ENCODE measurements at places on chromosomes 5 and 9.

DNA sequence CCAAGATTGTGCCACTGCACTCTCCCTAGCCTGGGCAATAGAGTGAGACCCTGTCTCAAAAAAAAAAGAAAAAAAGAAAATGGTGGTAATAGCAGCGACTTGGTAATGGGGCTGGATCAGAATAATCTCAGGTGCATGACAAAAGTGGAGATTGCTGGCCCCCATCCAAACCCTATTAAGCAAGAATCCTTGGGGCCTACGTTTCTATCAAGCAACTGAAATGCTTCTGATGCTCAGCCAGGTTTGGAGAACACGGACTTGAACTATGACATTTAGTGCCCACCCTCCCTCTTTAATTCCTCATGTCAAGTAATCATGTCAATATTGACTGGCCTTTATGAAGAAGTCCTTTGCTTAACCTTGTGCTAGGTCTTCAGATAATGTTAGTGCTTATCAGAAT is 6.6 kb downstream of the C5orf52 start:
- DNase-seq, result no peak

- DNase-seq, result no peak
These were observed 36.8 kb downstream of the HMGCR start for GRCh38 chr5:75373862-75374261.

GRCh38 chr5:65837139-65837538 is 89.2 kb upstream of the ERBIN start:
- DNase-seq, result no peak

DNA sequence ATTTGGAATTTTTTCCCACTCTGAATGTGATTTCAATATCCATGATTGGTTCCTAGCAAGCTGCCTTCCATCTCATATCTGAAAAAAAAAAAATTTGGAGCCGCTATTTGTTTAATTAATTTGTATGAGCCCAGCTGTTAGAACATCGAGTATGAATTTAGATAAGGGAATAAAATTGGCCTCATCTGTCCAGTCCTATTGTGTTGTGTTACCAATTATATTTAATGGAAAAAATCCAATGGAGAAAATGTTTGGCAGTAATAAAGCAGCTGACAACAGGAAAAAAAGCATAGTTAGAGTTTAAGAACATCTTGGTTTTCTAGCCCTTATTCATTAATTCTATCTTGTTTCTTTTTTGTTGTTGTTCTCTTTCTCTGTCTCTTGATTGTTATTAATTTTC is 735.6 kb upstream of the RIOK2 start:
- no peak for DNase-seq

DNA sequence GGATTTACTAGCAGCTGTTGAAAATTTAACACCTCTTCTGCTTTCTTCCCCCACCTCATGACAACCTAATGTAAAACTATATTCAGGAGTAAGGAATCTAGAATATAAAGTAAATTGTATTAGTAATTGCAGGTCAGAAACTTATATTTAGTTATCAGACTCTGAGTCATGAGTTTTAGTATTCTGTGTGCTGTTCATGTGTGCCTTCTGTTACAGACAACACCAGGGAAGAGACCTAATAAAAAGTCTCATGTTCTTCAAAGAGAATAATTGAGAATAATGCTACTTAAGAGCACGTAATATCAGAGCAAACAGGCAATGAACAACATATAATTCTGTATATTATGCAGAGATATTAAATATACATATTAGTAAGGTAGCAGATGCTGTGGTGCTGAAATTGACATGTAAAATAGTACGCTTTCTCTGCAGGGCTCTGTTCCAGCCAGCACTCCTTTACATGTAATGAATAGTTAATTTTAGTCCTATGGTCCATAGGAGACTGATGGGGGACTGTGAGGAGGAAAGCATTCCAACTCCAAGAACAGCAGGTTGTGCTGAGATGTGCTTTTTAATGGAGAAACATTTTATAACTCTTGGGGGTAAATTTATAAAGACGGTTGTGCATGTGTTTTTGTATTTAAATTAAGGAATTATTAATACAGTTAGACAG is 106.4 kb downstream of the ZSWIM6 start:
- no peak for DNase-seq

DNA sequence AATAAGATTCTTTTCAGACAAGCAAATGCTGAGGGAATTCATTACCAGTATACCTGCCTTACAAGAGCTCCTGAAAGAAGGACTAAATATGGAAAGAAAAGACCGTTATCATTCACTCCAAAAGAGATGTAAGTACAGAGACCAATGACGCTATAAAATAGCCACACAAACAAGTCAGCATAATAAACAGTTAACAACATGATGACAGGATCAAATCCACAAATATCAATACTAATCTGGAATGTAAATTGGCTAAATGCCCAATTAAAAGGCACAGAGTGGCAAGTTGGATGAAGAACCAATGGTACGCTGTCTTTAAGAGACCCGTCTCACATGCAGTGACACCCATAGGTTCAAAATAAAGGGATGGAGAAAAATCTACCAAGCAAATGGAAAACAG is 349.6 kb upstream of the MPDZ start:
- no peak for DNase-seq

- DNase-seq, result no peak
These were observed 56.9 kb downstream of the GPR21 start for GRCh38 chr9:123090198-123090896.

- DNase-seq, result no peak
These were observed 78.5 kb downstream of the CD180 start for GRCh38 chr5:67118050-67118620.

GRCh38 chr9:10008101-10008799 is 604.6 kb downstream of the PTPRD start:
- DNase-seq, result no peak

GRCh38 chr5:59367791-59368394 is 525.6 kb downstream of the PDE4D start:
- DNase-seq, result peak; percentile 10
